ENCODE measurements at places on chromosomes 4 and X.

- DNase-seq, result no peak
These were observed 52.2 kb downstream of the SPATA18 start for GRCh38 chr4:52103319-52103718.

GRCh38 chr4:120844528-120844921 lies 78.0 kb downstream of the PRDM5 start:
- no peak for DNase-seq

DNA sequence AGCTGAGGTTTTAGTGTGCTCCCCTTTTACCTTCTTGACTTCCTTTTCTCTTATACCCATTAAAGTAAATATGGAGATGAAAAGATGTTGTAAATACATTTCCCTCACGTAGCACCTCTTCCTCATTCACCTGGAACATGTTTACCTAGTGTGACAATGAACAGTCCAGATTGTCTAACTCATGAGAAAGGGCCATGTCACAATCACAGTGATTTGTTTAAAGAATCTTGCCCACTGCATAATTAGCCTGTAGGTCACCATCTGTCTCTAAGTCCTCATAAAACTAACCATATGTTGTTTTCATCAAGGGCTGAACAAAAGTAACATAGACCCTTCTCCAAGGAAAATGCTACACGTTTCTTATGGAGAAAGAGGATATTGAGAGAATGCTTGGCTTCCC lies 85.7 kb downstream of the TSPAN5 start:
- no peak for DNase-seq

- no peak for DNase-seq
These were observed 48.1 kb upstream of the HMX1 start for GRCh38 chr4:8919651-8920288.

DNA sequence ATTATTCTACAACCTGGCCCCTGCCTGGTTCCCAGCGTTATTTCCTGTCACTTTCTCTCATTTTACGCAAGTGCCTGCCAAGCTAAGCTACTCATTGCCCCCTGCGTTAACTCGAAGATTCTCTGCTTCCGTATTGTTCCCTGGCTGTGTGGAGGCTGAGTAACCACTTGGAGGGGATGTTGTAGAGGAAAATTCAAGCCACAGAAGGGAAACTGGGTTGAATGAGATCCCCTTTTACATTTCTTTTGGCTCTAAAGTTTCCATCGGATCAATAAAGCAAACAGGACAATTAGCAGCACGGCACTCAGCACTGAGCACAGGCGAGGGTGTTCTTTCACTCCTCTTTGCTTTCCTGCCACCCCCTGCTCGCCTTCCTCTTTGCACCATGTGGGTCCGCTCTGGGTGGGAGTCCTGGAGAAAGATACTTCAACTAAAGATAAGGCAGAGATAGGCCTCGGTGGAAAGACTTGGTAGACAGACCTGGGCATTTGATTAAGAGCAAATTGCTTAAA lies 4.2 kb upstream of the TMSB4X start:
- DNase-seq, result no peak

DNA sequence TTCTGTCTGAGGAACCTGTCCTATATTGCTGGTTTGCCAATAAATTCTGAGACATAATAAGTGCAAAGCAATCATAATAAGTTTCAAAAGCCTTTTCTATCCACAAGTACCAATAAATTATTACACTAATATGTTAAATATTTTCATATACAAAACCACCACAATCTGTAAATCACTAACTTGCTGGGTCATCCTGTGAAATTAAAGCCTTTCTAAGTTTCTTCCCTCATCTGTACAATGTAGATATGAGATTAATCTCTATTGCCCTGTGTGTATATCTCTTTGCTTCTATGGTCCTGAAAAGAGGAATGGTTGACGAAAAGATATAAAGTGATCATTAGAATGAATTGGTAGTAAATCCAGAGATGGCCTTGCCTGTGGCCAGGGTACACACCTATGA lies 231.6 kb downstream of the NR3C2 start:
- DNase-seq, result no peak

DNA sequence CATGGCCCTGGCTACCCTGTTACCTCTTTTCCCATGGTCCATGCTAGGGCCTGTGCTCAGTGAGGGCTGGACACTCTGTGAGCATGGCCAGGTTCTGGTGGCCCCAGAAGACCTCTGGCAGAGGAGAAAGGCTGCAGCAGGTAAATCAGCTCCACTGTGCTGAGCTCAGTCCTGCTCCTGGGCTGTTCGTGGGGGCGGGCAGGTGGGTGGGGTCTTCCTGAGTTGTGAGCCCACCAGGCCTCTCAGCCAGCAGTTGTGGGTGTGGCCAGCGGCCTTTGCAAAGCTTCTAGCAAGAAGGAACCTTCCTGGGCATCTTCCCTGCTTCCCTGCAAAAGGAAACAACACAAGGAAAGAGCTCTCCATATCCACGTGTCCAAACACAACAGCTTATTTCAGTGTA lies 85.3 kb upstream of the STX18 start:
- no peak for DNase-seq

DNA sequence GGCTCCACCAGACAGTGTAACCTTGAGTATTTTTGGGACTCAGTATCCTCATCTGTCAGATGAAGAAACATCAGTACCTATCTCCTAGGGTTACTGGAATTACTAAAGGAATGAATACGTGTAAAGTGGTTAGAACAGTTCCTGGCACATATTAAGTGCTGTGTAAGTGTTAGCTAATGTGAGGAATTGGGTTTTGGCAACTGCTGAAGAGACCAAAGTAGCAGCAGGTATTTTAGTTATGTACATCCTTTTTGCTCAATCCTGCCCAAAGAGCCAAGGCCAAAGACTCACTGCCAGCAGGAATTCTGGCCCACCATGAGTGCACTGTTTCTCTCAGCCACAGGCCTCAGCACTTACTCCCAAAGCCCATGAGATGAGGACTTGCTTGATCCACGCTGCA lies 16.7 kb upstream of the MCF2 start:
- no peak for DNase-seq

All from thyroid gland (tissue), 4 donors.